ENCODE measurements at places on chromosomes 6 and 20.

DNA sequence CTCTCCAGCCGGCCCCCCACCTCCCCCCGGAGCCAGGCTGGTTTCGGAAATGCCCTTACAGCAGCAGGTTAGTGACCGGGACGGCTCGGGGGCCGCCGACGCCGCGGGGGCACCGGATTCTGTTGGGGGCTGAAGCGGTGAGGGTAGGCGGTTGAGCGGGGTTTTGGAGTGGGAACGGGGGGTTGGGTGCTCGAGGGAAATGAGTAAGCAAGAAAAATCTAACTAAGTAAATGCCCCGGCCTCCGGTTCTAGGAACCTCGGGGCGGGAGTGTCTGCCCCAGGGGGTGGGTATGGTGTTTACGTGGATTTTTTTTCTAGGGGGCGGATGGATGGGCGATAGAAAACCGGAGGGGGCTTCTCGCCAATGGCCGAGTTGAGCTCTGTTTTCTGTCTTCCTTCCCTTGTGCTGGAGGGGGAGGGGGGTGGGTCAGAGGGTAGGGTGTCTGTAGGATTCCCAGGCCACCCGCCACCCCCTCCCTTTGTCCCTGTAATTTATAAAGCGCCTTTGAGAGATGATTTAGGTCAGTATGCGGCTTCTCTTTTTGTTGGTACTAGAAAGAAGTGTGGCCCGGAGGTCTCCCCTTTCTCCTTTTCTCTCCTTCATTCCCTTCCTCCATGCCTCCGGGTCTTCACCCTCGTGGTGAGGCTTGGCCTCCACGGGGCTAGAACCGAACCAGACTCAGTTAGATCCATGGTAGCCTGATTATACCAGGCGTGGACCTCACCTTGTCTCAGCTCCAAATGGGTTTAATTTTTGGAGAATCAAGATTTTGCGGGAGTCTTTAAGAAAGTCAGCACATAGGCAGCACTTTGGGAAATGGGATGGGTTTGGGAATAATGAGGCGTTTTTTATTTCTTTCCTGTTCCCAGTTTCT is 2.3 kb downstream of the E2F3 start:
- H3K4me3 ChIP-seq, result peak overlapping the region; percentile 96
- no peaks in the 10 kb centered on the region for H3K4me1 ChIP-seq
- H3K27me3 ChIP-seq, result no peaks in the 10 kb centered on the region
- peaks cover 13% of the 10 kb centered on the region for H3K36me3 ChIP-seq

GRCh38 chr20:47535088-47535487 is 33.4 kb downstream of the NCOA3 start:
- no peak overlapping the region for H3K27ac ChIP-seq
- H3K4me3 ChIP-seq, result no peak overlapping the region
- no peaks in the 10 kb centered on the region for H3K36me3 ChIP-seq
- H3K27me3 ChIP-seq, result no peaks in the 10 kb centered on the region
- no peak for DNase-seq
- H3K4me1 ChIP-seq, result no peaks in the 10 kb centered on the region

- no peak overlapping the region for H3K27ac ChIP-seq
- no peaks in the 10 kb centered on the region for H3K27me3 ChIP-seq
- no peaks in the 10 kb centered on the region for H3K4me1 ChIP-seq
- H3K4me3 ChIP-seq, result no peak overlapping the region
Observed at GRCh38 chr6:142867988-142868812, 76.8 kb downstream of the HIVEP2 start.

- H3K27me3 ChIP-seq, result no peaks in the 10 kb centered on the region
- no peak overlapping the region for H3K4me3 ChIP-seq
- no peak for DNase-seq
- H3K4me1 ChIP-seq, result no peaks in the 10 kb centered on the region
- H3K36me3 ChIP-seq, result no peaks in the 10 kb centered on the region
Observed at GRCh38 chr20:42846784-42847490, 342.8 kb downstream of the PTPRT start.

DNA sequence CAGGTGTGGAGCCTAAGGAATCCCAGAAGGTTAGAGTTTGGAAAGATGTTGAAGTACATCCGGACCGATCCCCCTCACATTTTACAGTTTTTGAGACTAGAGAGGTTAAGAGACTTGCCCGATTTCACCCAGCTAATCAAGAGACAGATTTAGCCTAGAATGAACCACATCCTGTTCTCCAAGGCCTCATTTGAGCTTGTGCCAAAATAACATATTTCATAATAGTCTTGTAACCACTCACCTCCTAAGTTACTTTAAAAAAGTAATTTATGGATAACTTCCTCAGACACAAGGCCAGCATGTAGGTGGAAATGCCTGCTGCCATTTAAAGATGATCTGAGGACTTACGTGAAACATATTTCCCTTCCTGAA is 39.8 kb upstream of the ARHGAP18 start:
- no peaks in the 10 kb centered on the region for H3K27me3 ChIP-seq
- peak overlapping the region; percentile 1 for H3K4me3 ChIP-seq
- H3K36me3 ChIP-seq, result no peaks in the 10 kb centered on the region
- DNase-seq, result peak; percentile 77
- peaks cover 54% of the 10 kb centered on the region for H3K4me1 ChIP-seq
- H3K27ac ChIP-seq, result peak overlapping the region; percentile 59
